ENCODE measurements at places on chromosomes 2 and 18. TPM values are rescaled to one million over a fixed set of nuclear protein-coding genes. Genes with fewer than 3 reads are reported as not detected.
A peak's percentile ranks its signal among the peaks of the same experiment; 100 is the strongest.

DNA sequence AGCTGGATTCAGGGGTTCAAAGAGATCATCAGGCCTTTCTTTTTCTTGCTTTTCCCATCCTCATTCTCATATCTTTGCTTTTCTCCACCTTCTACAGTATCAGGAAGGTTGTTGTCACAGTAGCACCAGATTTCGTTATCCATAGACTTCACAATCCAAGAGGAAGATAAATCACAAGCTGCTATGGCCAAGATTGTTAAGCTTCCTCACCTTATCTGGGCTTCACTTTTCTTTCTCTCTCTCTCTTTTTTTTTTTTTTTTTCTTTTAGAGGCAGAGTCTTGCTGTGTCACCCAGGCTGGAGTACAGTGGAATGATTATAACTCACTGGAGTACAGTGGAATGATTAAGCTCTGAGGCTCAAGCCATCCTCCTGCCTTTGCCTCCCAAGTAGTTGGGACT lies 93.5 kb downstream of the TTC27 start:
- DNase-seq = no peak
- H3K4me1 ChIP-seq = no peaks in the 10 kb centered on the region
- H3K4me3 ChIP-seq = no peak overlapping the region

GRCh38 chr2:29124504-29124903 lies 9.3 kb downstream of the CLIP4 start:
- H3K4me1 ChIP-seq = peaks cover 1% of the 10 kb centered on the region
- peaks cover 7% of the 10 kb centered on the region for H3K36me3 ChIP-seq
- no peak for DNase-seq
- H3K27me3 ChIP-seq = no peaks in the 10 kb centered on the region
- no peak overlapping the region for H3K4me3 ChIP-seq
- H3K27ac ChIP-seq = no peak overlapping the region

DNA sequence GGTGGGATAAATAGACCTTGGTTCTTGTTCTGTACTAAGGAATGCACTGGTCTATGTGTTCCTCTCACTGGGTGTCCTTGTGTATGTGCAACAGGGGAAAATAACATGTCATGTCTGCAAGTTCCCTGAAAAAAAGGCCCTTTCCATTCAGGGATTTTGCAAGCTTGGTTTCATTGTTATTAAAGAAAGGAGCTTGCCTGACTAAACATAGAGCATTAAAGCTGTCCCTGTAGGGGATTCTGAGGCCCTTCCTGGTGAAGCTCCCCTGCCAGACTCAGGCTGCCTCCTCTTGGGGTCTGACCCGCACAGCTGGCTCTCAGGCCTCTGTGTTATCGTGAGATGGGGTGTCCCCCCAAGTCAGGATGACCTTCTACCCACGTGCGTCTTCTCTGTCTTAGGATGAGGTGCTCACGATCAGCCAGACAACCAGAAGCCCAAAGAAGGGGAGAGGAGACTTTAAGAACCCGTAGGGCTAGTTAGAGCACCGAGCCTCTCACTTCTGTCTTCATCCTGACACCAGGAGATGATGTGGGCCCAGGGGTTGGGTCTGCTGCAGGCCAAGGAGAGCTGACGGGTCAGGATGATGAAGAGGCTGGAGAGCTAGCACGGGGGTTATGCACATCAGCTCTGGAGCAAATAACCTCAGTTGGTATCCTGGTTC lies 21.2 kb downstream of the CAPG start:
- 0 out of 2 replicates have a peak overlapping the region, but pooled peaks have one; percentile 37 for H3K27ac ChIP-seq
- peaks cover 24% of the 10 kb centered on the region for H3K4me1 ChIP-seq
- peaks cover 7% of the 10 kb centered on the region for H3K36me3 ChIP-seq
- no peak overlapping the region for H3K4me3 ChIP-seq
- DNase-seq = no peak

GRCh38 chr2:99801327-99801901 lies 311.6 kb upstream of the REV1 start:
- no peaks in the 10 kb centered on the region for H3K27me3 ChIP-seq
- H3K4me3 ChIP-seq = no peak overlapping the region
- H3K36me3 ChIP-seq = peaks cover 8% of the 10 kb centered on the region

DNA sequence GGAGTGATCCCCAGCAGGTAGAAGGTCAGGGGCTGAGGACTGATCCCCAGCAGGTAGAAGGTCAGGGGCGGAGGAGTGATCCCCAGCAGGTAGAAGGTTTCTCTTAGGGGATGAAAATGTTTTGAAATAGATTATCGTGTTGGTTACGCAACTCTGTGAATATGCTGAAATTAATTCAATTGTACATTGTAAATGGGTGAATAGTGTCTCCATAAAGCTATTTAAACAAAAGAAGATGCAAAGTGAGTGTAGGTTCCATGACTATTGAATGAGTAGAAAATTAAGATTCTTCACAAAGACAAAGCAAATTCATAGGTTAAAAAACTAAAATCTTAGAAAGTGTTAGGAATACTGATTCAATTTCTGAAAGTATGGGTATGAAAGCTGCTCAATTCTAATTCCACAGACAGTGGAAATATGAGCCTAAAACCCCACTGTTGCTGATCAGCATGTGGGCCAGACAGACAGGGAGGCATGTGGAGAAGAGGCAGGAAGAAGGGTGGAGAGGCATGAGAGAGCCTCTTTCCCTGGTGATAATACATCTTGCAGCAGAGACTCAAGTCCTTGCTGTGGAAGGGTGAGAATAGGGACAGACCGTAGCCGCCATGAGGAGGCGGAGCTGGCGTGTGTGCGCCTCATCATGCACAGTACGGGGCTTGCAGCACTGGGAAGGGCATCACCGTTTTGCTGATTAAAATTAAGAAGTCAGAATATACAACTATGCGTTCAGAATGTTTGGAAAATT lies 85.9 kb upstream of the NFATC1 start:
- no peak for DNase-seq
- no peaks in the 10 kb centered on the region for H3K4me1 ChIP-seq
- no peaks in the 10 kb centered on the region for H3K27me3 ChIP-seq
- H3K36me3 ChIP-seq = peaks cover 8% of the 10 kb centered on the region

DNA sequence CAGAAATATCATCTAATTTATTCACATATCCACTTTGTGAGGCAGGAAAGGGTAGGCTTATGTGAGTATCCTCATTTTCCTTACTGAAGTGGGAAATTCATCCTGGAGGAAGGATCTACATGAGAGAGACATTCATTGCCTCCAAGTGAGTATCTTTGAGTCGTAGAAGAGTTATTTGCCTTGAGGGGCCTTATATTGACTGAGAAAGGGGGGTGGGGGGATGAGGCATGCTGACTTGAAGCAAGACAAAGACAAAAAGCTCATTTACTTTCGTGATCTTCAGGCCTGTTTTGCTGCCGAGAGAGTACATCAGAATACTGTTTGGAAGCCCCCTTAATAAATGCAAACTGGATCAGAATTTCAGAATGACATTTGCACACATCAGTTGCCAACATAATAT lies 17.6 kb upstream of the NEDD4L start:
- H3K27ac ChIP-seq = no peak overlapping the region
- DNase-seq = no peak
- H3K36me3 ChIP-seq = no peaks in the 10 kb centered on the region
- no peak overlapping the region for H3K4me3 ChIP-seq
- H3K4me1 ChIP-seq = peaks cover 12% of the 10 kb centered on the region

GRCh38 chr2:205731583-205731981 lies 49.3 kb downstream of the NRP2 start:
- H3K36me3 ChIP-seq = peaks cover 13% of the 10 kb centered on the region
- H3K27me3 ChIP-seq = no peaks in the 10 kb centered on the region
- H3K27ac ChIP-seq = no peak overlapping the region
- no peak overlapping the region for H3K4me3 ChIP-seq
- no peak for DNase-seq
- peaks cover 50% of the 10 kb centered on the region for H3K4me1 ChIP-seq

DNA sequence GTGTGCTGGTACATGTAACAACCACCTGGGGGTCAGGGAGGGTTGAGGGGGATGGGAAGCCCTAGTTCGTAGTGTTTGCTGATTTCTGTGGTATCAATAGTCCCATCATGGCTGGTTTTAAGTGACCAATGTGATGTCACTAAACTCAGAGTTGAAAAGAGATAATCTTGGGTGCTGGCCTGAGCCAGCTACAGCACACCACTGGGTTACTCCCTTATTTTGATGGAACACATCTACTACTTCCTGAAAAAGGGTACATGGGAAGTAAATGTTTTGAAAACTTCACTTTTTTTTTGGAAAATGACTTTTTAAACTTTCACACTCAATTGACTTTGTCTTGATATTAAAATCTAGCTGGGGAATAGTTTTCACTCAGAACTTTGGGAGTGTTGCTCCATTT lies 87.0 kb upstream of the CXCR4 start:
- 0 out of 2 replicates have a peak, but pooled peaks cover 2% of the 10 kb centered on the region for H3K27me3 ChIP-seq
- H3K4me3 ChIP-seq = no peak overlapping the region
- no peak overlapping the region for H3K27ac ChIP-seq
- H3K36me3 ChIP-seq = peaks cover 20% of the 10 kb centered on the region
- no peaks in the 10 kb centered on the region for H3K4me1 ChIP-seq
- no peak for DNase-seq

PAIP2B gene
- 22.4 TPM for total RNA-seq

CROCC2 gene
- not detected for total RNA-seq

MYO3B gene
- total RNA-seq = 0.44 TPM

COBLL1 gene
- 6.3 TPM for total RNA-seq

NYAP2 gene
- not detected for total RNA-seq

TXNDC2 gene
- total RNA-seq = 0.09 TPM

RETREG2 gene
- 50.2 TPM for total RNA-seq
